ENCODE measurements at places on chromosomes 3 and 15.

- no peak for DNase-seq
Measured at GRCh38 chr3:130737622-130738021, 9.0 kb downstream of the PIK3R4 start.

GRCh38 chr3:148211725-148212124 lies 486.0 kb upstream of the AGTR1 start:
- peak; percentile 54 for DNase-seq

- DNase-seq, result no peak
Measured at GRCh38 chr3:187667526-187667925, 2.7 kb downstream of the SST start.

- peak; percentile 93 for DNase-seq
Measured at GRCh38 chr3:150232992-150233451, 175.1 kb upstream of the TSC22D2 start.

GRCh38 chr3:142500211-142500610 lies 52.4 kb upstream of the XRN1 start:
- no peak for DNase-seq

- no peak for DNase-seq
Measured at GRCh38 chr15:96147267-96147666, 183.2 kb upstream of the NR2F2 start.

DNA sequence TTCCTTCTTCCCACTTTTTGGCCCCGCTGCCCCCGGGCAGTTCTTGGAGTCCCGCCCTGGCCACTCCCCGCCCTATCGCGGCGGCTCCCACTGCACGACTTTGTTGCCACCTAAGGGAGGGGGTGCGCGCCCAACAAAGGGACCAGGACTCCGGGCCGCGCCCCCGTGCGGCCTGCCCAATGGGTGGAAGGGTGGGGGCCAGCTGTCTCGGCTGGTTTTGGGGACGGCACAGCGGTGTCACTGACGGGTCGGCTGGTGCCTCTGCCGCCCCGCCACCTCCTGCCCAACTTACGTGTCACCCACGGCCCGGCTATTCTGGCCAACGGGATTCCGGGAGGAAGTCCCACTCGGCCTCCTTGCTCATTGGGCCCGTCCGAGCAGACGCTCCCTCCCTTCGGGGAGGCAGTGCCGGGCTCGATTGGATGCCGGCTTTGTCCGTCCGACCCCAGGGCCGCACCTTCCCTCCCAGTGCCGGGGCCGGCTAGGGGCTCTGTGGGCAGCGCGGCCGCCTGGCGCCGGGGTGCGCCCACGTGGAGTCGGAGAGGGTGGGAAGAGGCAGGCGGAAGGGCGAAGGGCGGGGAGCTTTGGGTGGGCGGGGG lies at the start of gene GOLIM4:
TSS of gene GOLIM4 (minus strand) at position 314 of the 599 bp plus-strand sequence. CDS start 639 bp downstream, outside the sequence.
- DNase-seq, result peak; percentile 99

DNA sequence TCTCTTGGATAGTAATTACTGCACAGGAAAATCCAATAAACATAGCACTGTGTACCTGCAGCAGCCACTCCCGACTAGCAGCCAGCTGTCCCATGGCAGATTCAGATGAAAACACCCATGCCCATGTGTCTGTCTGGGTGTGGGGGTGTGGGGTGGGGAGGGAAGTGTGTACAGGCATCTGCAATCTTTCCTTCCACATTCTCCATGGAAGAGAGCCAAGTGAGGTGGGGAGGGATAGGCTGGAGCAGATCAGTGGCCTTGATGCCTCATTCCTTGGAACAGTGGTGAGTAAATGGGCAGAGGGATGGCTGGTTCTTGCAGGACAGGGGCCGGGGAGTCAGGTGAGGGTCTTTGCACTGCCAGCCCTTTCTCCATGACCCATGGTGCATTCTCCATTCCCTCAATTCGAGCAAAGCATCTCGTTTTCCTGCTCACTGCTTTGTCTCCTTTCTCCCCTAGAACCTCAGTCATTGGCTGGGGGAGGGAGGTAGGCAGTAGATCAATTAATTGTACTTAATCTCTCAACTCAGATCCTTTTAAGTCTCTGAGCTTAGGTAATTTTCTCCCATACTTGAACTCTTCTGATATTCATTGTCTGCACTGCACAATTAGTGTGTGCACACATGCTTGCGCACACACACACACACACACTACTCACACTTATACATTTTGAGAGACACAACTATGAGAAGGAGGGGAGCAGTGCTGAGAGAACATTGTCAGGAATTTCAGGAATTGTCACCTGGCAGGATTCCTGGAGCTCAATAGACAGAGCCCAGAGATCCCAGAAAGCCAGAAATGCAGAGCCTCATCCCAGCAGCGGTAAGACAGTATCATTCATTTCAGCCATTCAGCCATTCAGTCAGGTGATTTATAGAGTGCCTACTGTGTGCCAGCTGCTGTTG lies 31.9 kb downstream of the PDIA5 start:
- peak; percentile 71 for DNase-seq

- no peak for DNase-seq
Measured at GRCh38 chr3:190448256-190448655, 1.4 kb downstream of the TMEM207 start.

DNA sequence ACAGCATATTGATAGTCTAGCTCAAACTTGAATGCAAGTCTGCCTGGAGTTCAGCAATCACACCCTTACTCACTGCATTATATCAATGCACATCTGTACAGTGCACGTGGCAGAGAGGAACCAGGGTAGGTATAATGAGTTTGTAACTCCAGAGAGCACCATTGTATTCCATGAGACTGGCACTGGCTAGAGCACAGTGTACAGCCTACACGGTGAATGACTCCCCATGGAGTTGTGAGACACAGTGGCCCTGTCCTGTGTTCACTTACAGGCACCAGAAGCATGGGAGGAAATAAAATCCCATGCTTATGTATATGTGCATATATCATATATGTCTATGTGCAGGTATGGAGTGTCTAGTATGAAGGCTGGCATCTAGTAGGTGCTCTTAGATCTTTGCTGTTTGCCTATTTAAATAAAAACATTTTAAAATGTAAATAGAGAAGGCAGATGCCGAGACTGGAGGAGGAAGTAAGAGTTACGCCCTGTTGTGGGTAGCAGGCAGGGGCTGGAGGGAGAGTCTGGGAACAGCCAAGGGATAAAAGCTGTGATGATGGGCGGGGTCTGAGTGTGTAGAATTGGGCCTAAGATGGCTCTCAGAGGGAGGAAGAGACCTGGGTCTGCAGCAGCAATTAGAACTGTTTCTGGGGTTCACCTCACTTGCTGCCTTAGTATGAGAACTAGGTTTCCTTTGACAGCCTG lies 360.7 kb upstream of the ICE2 start:
- DNase-seq, result no peak

- peak; percentile 83 for DNase-seq
Measured at GRCh38 chr15:58269455-58270414, 131.6 kb downstream of the AQP9 start.

GRCh38 chr3:44984335-44984734 lies 8.3 kb downstream of the EXOSC7 start:
- DNase-seq, result no peak

- peak; percentile 23 for DNase-seq
Measured at GRCh38 chr15:92495446-92495845, 101.8 kb downstream of the ST8SIA2 start.

DNA sequence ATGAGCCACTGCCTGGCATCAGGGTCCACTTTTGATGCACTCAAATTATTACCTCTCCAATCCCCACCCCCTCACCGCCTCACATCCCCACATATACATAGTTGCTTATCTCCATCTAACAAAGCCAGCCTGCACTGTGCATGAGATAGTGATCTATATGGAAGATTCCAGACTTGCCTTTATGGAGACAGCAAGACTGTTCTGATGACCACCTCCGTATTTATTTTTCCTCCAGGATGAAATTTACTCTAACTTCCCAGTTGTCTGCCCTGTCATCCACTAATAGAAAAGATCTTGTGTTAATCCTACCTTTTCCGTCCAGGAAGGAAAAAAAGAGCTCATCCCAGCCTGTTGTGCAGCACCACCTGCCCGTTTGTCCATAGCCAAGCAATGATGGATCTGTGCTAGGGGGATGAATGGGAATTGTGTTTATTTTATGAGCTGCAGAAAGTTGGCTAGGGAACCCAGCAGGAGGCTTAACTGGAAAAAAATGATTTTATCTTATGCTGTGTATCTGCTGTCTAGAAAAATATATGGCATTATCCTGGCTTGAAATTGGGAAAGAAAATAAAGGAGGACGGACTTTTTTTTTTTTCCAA lies 114.5 kb downstream of the CD47 start:
- DNase-seq, result no peak

- no peak for DNase-seq
Measured at GRCh38 chr15:39145854-39146625, 434.8 kb upstream of the THBS1 start.

GRCh38 chr3:179264449-179264848 lies 13.5 kb upstream of the KCNMB3 start:
- DNase-seq, result no peak

DNA sequence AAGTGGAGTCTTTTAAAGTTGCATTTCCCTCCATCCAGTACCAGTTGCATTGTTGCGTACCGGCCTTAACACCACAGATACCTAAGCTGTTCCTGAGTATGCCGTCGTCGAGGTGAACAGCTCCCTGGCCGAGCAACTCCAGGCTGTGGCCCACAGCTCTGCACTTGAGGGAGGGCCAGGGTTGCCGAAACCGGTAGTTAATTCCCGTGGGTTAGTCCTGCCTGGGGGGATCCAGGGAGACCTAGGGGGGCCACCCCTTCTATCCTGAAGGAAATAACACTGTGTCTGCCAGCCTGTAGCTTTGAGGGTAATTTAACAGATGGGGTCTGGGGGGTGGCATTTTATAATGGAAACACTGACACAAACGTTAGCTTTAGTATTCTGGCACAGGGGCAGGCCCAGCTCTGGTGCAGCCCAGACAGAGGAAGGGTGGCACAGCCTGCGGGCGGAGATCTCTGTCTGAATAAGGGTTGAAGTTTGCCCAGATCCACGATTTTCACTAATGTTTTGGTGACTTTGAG lies 60.8 kb downstream of the RGMA start:
- peak; percentile 37 for DNase-seq

Measured in astrocyte of the hippocampus (primary cell).